CD8-positive, alpha-beta memory T cell (primary cell): ENCODE measurements at places on chromosomes 12 and 14.

DNA sequence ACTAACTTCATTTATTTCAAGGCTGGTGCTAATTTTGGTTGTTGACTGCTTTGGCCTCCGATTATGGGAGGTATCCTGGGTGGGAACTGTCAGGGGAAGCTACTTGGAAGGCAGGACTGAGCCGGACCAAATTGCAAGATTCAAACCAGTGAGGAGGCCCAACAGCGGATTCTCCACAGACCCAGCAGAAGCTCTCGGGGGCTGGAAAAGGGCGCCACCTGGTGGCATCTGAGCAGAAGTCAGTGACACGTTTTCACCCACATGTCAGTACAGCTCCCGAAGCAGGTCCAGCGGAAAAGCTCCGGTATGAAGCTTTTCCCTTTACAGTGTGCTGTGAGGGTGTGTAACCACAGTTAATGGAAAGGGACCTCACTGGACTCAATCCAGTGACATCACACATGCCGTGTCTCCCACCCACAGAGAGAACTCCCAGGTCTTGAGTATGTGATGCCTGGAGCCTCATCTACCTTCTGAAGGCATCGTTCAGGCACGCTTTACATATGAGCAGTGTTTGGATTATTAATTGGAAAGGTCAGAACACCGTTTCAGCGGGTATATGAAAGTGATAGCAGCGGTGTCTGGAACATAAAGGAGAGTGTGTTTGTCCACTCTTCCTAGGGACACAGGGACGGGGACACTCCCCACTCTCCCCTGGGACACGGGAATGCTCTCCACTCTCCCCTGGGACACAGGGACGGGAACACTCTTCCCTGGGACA, 3.6 kb upstream of the P2RX2 start:
- DNase-seq: peak; percentile 84

DNA sequence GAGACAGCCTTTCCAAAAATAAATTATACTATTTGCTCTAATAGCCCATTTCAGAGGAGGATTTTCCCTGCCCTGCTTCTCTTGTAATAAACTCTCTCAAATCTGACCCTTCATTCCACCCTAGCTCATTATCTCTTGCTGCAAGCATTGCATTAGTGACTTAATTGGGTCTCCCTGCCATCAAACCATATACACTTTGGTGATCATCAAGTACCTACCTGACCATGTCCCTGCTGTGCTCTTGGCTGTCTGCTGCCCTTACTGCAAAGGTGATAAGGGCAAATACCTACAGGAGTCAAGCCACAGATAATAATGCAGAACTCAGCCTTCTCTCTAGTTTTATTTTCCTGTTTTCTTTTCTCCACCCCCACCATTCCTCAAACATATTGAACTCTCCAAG, 88.4 kb downstream of the LIN7A start:
- no peak for DNase-seq

- DNase-seq: no peak
Measured at GRCh38 chr14:86574778-86575129, 1044.8 kb downstream of the FLRT2 start.

- DNase-seq: no peak
Measured at GRCh38 chr14:61805451-61805850, 43.2 kb downstream of the SNAPC1 start.

- DNase-seq: no peak
Measured at GRCh38 chr12:25801734-25802133, 156.7 kb upstream of the RASSF8 start.

DNA sequence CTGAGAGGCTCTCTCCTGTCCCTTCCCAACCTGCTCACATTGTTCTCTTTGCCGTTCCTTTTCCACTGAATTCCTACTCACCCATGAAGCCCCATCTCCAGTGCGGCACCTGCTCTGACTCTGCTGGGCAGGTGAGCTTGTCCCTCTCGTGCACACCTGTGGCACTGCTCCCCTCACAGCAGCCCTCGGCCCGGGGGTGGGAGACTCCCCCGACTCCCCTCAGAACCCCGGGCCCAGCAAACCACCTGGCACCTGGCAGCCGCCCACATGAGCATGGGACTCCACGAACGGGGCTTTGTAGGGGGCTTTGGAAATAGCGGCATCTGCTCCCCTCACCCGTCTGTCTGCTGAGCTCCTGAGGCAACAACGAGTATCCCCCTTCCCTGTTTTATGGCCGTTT, 162.4 kb upstream of the PRMT8 start:
- no peak for DNase-seq

DNA sequence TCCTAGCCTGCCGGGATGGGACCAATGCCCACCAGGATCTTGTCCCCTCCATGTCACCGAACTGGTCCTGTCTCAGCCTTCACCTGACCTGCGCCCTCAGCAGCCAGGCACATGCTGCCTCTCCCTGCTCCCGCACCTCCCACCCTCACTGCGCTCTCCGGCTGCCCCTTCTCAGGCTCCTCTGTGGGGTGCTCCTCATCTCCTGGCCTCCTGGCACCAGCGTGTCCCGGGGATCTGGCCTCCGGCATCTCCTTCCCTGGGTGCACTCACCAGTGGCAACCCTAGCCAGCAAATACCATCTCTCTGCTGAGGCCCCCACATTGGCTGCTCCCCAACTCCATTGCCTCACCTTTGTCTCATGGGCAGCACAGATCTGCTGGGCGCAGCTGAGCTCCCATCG, 29.0 kb downstream of the BEGAIN start:
- DNase-seq: no peak

DNA sequence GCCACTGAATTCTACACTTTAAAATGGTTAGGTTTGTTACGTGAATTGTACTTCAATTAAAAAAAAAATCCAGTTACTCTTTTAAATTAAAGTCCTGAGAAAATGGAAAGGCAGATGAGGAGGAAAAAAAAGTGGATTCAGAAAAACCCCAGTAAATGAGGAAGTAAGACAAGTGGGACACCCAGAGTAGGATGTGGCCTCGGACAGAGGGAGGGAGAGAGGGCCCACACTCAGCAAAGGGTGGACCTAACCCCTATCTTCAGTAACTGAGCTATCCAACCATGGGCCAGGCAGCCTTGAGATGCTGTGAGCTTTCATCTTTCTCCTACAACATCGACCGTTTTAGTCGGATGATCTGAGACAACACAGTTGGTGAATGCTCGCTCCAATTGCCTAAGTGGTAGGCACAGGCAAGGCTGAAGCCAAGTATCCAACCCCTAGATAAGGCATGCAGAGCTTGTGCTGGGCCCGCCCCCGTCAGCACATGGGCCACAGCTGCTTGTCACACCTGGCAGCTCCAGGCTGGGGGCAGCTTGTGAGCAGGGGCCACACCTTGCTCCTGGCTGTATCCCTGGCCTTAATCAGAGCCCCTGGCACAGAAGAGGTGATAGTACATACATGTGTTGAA, 142.1 kb downstream of the TTC7B start:
- DNase-seq: no peak

- no peak for DNase-seq
Measured at GRCh38 chr14:74942608-74943007, 12.8 kb downstream of the PGF start.

GRCh38 chr12:46487567-46488131, 115.1 kb upstream of the SLC38A2 start:
- no peak for DNase-seq

DNA sequence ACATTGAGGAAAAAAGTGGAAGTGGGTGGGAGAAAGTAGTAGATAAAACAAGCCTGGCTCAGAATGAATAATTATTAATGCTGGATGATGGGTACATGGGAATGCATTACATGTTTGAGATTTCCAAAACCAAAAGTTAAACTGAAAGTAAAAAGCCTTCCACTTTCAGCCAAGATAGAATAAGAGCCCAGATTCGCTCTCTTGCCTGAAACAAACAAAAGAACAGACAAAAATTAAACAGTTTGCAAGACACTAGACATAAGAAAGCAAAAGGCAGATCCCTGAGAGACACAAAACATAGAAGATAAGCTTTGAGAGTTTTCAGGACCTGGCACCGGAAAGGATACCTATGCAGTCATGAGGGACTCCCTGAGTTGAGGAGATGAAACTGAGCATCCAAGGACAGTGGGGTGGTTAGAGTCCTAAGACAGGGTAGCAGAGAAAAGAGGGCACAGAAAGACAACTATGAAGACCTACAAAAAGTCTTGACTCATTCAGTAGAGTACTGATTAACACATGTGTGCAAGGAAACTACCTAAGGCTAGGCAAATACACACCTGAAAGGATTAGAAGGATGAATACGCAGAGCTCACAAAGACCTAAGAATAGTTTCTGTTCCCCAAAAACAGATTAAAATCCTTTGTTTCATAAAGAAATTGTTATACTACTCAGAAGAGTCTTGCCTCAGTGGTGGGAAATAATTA, 54.1 kb downstream of the CEP83 start:
- no peak for DNase-seq

DNA sequence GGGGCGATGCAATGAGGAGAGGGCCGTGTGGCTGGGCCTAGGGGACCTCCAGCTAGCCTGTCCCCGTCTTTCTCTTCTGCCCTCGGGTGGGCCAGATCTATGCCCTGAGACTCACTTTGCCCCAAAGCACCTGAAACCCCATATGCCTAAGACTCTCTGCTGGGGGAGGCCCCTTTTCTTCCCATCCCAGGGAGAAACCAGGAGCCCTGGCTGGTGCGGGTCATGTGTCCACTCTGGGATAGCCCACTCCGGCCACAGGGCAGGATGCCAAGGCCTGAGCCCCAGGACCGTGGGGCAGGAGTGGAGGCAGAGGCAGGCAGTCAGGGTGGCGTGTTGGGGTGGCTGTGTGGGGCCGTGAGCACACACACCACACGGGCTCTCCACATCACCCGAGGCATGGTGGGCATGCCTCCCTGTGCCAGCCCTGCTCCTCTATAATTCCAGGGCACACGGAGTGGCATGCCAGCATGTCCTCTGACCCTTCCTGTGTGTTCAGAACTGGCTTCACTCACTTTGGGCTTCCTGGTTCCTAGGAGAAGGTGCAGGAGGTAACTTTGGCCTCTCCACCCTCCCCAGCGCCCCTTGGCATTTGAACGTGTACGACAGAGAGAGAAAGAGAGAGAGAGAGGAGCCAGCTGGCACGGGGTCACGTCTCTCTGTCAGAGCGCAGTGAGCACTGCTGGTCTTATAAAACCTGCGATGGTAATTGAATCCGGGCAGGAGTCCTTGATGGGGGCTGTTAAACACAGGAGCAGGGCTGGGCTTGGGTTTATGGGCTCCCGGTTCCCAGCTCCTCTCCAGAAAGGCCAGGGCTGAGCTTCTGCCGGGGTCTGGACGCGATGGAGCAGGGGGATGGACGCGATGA, 144.2 kb downstream of the KIF26A start:
- DNase-seq: peak; percentile 14

DNA sequence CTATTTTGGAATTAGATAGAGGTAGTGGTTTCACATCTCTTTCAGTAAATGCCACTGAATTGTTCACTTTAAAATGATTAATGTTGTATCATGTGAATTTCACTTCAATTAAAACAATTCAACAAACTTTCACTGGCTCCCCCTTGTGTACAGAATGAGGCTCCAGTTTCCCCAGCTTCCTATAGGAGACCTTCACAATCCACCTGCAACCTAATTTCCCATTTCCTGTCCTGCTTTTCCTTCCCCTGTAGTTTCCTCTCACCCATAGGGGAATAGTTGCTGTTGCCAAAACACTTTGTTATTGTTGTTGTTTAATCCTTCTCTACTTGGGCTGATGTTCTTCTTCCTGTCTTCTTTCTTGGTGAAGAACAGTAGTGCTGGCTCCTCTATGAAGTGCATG, 59.8 kb downstream of the NPAS3 start:
- DNase-seq: no peak

GRCh38 chr12:74945771-74946198, 263.9 kb downstream of the KCNC2 start:
- no peak for DNase-seq

GRCh38 chr14:59333235-59333634, 131.9 kb downstream of the GPR135 start:
- no peak for DNase-seq

DNA sequence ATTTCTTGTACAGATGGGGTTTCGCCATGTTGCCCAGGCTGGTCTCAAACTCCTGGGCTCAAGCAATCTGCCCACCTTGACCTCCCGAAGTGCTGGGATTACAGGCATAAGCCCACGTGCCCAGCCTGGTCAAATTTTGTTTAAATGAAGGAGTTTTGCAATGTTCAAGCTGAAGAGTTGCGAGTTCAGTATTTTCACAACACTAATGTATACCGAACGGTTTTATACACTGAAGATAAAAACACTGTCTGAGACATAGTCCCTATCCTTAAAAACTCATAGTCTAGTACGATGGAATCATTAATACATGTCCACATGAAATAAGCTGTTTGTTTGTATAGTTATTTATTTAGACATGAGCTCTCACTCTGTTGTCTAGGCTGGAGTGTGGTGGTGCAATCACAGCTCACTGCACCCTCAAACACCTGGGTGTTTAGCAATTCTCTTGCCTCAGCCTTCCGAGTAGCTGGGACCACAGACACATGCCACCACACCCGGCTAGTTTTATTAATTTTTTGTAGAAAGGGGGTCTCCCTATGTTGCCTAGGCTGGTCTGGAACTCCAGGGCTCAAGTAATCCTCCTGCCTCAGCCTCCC, 15.4 kb downstream of the TRAPPC6B start:
- no peak for DNase-seq

DNA sequence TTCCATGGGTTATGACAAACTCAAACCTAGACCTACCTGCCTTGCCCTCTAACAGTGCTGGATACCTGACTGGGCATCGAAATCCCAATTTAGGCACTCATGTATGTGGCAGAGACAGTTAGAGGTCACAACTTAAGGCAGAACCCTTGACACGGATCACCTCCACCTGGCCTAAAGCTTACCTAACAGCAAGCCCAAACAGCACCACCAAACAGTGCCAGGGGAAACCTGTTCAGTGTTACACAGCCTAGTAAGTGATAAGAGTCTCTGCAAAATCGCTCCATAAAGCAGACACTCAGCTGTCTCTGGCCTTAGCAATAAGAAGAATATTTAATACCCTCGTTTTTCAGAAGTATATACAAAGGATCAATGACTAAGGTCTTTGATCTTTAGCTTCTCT, 77.8 kb downstream of the SPPL3 start:
- no peak for DNase-seq

DNA sequence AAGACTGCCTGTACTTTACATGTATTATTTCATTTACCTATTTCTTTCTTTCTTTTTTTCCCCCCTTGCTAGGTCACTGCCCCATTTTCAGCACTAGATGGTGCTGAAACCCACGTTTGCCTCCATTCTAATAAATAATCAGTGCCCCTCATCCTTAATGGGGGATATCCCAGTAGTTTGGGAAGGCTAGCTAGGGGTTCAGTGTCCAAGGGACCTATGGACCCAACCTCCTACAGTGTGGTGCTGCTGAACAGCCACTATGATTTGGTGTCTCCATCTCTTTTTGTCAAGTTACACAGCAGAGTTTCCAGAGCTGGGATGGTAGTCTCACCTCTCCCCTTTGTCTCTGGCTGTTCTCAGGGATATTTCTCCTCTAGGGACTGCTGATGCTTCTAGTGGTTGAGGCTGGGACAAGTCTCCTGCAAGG, 6.5 kb upstream of the HCFC2 start:
- no peak for DNase-seq

- DNase-seq: no peak
Measured at GRCh38 chr12:52253391-52254179, 20.5 kb downstream of the KRT7 start.

- DNase-seq: no peak
Measured at GRCh38 chr14:88352698-88353097, 29.6 kb upstream of the KCNK10 start.

GRCh38 chr14:88269806-88270420, 53.2 kb downstream of the KCNK10 start:
- DNase-seq: no peak

GRCh38 chr12:69879007-69879960, 54.3 kb downstream of the MYRFL start:
- DNase-seq: peak; percentile 38

- DNase-seq: no peak
Measured at GRCh38 chr14:92105893-92106142, 564 bp downstream of the ATXN3 start.
